ENCODE measurements at places on chromosomes 3 and 15.

DNA sequence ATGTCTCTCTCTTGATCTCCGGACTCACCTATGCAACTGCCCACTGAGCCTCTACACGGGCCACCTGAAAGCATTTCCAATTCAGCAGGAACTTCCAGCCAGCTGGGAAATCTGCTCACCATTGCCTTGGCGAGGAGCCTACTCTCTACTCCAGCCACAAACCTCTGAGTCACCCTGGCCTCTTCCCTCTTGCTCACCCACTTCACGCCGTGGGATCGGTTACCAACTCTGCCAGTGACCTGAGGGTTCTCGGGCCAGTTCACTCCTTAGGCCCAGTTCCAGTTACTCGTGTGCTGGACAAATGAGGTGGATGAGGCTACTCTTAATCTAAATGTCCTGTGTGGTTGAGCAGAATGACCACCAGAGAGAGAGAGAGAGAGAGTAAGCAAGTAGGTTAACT is 70.1 kb downstream of the CEMIP start:
- DNase-seq: no peak

DNA sequence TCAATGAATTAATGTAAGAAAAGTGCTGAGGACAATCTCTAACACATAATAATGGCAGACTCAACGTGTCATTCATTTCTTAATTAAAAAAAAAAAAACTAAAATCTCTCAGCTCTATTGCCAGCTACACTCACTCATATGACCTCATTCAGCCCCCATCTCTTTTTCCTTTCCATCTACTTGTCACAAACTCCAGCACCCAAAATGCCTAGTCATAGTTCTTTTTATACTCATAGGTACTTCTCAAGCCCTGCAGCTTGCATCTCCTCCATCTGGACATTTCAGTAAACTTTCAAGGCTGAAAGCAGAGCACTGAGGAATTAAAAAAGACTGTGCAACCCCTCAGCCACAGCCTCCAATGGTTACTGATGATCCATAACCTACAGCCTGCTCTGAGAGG is 109.8 kb downstream of the PLCH1 start:
- DNase-seq: no peak

DNA sequence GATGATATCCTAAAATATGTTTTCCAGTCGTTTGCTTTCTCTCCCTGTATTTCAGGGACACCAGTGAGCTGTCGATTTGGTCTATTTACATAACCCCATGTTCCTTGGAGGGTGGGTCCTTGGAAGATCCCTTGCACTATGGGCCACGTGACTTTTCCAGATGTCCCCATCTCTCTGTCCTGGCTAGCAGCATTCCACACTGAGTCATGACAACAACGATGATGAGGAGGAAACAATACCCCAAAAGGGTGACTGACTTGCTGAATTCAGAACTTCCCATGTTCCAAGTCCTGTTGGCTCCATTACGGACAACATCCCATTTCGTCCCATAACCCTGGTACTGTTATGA is 134.3 kb downstream of the NSMCE3 start:
- DNase-seq: no peak

- DNase-seq: no peak
Observed at GRCh38 chr3:197686899-197687298, 49.8 kb downstream of the RUBCN start.

DNA sequence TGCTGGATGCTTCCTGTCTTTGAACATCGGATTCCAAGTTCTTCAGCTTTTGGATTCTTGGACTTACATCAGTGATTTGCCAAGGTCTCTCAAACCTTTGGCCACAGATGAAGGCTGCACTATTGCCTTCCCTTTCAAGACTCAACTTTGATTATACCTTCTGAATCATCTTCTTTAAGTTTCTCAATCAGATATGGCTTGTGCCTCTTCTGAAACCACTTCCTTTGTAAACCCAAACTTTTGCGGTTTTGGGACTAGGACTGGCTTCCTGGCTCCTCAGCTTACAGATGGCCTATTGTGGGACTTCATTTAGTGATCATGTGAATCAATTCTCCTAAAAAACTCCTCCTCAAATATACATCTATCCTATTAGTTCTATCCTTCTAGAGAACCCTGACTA is 47.1 kb upstream of the CADPS start:
- no peak for DNase-seq

GRCh38 chr3:72393455-72393854 is 454.8 kb downstream of the SHQ1 start:
- DNase-seq: no peak

- DNase-seq: no peak
Observed at GRCh38 chr15:88604381-88605188, 16.6 kb upstream of the AEN start.

DNA sequence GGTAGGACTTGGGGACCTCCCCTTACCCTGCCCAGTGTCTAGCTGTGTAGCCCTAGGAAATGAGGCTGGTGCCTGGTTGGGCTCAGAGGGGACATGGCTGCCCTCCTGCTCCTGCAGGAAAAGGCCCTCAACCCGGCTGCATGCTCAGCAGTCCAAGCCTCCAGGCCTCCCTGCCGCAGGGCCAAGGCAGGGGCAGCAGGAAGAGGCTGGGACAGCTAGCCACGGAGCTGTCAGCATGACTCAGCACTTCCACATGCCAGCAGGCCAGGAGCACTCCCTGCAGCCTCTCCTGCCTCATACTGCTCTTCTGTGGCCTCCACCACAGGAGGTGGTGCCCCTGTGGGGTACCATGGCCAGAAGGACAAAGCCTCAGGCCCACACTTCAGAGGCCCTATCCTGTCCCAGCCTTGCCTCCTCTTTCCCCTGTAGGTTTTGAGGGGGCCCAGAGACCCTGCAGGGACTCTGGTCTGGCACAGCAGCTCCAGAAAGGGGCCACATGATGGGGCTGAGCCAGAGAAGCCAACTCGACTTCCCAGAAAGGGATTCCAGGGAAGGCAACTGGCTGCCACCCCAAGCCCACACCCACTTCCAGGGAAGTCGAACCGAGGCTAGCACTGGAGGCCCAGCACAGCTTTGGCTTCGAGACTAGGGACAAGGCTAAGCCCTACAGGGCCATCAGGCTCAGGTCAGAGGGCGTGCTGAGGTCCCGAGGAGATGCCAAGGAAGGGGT is 19.5 kb downstream of the TKT start:
- DNase-seq: no peak

DNA sequence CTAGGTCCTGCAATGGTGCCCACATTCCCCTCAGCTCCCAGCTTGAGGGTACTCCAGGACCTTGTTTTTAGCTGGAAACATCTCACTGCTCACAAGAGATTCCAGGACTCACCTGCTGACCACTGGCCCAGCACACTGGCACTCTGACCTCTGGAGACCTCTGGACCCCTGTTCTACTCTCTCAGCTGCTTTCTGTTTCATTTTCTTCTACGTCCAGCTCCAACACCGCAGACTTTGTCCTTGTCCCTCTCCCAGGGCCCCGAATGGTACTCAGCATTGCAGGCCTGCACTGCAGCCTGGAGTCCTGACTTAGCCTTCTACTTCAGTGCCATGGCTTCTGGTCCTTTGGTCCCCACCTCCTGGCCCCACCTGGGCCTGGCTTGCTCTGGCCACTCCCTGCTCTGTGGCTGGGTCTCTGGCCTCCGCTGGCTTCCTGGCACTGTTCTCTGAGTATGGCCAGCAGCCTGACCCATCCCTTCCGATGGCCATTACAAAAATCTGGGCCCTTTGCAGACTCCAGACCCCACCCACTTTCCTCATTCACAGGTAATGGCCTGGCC is 27.9 kb downstream of the KY start:
- DNase-seq: no peak

DNA sequence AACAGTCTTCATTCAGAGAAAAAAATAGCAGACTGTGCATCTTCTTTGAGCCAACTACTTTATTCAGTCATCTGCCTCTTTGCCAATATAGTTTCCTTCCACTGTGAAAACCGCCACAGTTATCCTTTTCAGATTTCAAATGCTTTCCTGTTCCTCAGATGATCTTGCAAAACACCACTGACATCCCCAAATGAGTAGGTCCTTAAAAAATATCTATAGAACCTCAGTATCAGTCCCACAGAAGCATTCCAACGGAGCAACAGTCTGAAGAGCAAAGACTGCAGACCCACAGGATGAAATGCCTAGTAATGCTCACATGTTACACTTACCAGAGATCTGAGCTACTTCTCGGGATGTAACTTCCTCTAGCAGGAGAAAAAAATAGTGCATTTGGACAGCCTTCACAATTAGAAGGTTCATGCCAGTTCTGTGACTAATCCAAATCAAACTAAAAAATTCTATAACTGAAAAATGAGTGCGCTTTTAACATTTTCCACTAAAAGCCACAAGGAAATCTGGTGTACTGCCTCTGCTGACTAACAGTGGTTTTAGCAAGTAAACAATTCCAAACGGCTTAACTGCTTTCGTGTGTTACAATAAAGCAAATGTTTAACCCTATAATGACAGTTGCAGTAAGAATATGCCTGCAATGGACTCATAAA is at the start of gene ANKRD28:
ANKRD28 (minus strand) TSS at position 338 of the 662 bp plus-strand sequence. CDS start 1,458 bp downstream, outside the sequence.
- DNase-seq: no peak

DNA sequence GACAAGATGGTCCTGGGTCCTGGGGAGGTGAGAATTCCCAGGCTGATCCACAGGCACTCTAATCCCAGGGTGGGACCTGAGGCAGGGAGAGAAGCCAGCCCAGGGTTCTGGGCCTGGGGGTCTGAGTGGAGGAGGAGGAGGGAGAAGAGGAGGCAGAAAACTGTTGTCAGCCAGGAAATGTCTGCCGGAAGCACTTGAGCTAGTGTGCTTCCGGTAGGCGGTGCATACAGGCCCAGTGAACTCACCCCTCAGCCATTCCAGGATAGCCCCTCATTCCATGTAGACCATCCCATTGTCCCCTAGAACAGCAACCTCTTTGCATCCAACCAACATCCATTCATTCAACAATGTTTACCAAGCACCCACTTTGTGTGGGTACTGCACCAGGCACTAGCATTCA is 47.9 kb upstream of the LCTL start:
- DNase-seq: no peak

- DNase-seq: no peak
Observed at GRCh38 chr3:56693750-56694149, 10.7 kb upstream of the TASOR start.

GRCh38 chr3:10806006-10806405 is 10.0 kb upstream of the SLC6A11 start:
- DNase-seq: no peak

DNA sequence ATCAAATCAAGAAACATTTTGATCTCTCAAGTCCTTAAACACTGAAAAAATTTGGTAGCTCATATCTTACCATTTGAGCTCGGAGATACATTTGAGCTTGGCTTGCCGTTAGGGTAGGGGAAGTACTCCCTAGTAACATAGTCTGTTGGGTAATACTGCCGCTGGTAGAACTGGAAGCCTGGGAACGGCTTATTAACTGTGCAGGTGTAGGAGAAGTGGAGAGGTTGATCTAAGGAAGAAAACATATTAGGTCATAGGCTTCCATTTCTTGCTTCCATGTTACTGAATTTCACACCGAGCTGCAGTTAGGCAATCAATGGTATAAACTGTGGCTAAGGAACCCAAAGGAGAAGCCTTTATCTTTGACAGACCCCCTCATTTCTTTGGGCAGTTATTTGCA is 32.5 kb downstream of the PHC3 start:
- DNase-seq: no peak

GRCh38 chr15:62212741-62213140 is 47.7 kb upstream of the C2CD4B start:
- no peak for DNase-seq

GRCh38 chr15:76565366-76565765 is 228.8 kb downstream of the ISL2 start:
- no peak for DNase-seq

DNA sequence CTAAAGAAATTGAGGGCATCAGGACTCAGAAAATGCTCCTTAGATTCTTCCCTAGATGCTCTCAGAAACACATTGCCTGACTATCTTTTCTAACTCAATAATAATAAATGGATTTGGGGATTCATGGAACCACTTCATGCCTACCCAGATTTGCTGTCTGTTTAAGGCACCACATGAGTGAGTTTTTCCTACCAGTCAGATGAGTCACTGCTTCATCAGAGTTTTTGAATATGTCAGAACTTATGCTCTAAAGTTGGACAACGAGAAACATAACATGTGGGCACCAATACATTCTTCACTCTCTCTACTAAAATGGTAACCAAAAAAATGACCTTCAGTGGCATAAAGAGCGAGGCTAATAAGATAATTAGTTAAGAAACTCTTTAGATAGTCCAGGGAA is 1135.1 kb downstream of the TUSC7 start:
- no peak for DNase-seq

DNA sequence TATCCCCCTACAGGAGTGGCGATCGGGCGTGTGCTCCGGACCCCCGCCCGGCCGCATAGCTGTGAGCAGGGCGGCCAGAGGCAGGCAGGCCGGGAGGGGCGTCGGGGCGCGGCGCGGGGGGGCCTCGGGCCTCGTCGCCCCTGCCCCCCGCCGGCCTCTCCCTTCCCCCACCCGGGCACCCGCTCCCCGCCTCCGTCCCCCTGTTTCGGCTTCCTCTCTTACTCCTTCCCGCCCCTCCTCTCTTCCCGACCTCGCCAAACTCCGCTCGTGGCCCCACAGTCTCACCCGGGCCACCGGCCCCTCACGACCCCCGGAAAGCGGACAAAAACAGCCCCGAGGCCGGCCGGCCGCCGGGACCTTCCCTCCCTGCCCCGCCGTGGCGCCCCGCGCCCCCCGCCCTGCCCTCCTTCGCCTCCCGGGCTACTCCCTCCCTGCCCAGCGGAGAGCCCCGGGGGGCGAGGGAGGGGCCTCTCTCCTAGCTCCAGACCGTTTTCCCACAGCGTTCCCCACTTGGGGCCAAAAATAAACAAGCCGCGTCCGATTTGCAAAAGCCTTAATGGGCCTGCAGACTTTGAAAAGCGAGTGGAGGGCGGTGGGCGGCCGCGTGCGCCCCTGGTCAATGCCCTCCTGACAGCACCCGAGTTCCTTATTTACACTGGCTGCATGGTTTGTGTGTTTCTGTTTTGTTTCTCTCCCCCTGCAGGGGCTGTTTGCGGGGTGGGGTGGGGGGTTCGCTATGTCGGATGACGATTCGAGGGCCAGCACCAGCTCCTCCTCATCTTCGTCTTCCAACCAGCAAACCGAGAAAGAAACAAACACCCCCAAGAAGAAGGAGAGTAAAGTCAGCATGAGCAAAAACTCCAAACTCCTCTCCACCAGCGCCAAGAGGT is 1.0 kb downstream of the UBE2E1 start:
- DNase-seq: no peak

- no peak for DNase-seq
Observed at GRCh38 chr3:105960381-105960780, 91.6 kb upstream of the CBLB start.

DNA sequence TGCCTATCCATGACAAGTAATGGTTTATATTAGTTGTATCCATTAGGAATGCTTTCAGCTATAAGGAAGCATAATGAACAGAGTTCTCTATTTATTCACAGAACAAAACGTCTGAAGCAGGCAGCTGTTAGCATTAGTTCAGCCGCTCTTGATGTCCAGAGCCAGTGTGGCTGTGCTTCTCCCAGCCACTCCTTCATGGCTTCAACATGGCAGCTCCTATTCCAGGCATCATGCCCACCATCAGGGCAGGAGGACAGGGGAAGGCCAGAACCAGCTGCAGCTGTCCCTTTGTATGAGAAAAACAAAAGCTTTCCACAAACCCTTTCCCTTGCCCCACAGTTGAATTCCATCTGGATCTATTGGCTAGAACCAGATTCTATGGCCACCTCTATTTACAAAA is 12.9 kb upstream of the SNRK start:
- DNase-seq: no peak

- no peak for DNase-seq
Observed at GRCh38 chr15:25705433-25706115, 157.6 kb downstream of the ATP10A start.

Measured in NCI-H1417 treated with DMSO at 0.1 percent for 48 hours (cell line).